Fibroblast of mammary gland (primary cell): ENCODE measurements at places on chromosomes 1 and 21.

- no peak for DNase-seq
These were observed 448.3 kb downstream of the PTPRC start for GRCh38 chr1:199087144-199087543.

DNA sequence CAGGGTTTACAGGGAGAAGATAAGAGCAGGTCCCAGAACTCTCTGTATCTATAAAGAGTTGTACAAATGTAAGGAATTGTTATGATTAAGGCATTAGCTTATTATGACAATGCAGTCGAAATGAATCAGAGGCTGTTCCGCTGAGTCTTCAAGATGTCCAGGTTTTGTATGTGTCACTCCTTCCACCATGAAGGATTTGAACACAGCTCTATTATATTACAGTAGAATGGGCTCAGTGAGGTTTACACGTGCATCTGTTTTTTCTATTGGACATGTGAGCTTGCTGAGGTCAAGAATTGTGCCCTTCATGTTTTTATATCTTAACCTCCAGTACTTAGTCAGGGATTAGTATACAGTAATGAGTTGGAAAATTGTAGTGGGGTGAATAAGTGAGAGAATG, 86.3 kb downstream of the MPZL1 start:
- DNase-seq, result peak; percentile 85

DNA sequence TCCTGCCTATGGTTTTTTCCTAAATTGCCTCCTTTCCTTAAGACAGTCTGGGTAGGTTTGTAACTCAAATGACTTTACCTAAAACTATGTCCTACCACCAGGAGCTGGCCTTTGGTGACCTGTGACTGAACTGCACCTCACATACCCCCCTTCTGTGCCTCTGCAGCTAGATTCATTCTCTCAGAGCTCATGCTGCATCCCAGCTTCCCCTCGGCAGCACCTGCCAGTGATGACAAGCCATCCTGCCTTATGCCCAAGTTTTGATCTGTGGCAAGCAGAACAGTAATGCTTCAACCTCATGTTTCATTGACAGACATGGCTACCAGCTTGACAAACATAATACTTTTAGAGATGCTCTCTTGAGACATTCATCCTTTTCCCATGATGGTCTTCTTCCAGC, 141.9 kb downstream of the TSEN15 start:
- DNase-seq, result no peak

DNA sequence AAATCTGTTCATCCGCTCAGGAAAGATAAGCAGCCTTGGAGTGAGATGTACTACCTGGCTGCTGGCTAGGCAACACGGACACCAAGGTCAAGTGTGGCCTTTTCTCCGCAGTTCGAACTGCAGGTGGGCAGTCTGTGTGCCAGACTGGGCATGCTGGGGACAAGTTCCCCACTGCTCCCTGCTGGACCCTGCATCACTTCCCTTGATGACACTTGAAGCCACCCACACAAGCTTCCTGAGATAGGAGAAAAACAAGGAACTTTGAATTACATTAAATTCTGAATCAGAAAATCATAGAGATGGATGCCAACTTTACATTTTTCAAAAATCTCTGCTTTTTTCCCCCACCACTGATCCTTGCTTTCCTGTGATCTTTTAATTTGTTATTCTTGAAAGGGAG, 38.3 kb downstream of the BEND5 start:
- no peak for DNase-seq

- DNase-seq, result peak; percentile 47
These were observed 11.8 kb upstream of the RPL5 start for GRCh38 chr1:92820024-92820423.

GRCh38 chr1:100883963-100884362, 10.7 kb downstream of the EXTL2 start:
- peak; percentile 66 for DNase-seq

- DNase-seq, result no peak
These were observed 47.7 kb downstream of the ST6GALNAC3 start for GRCh38 chr1:76122271-76122670.

DNA sequence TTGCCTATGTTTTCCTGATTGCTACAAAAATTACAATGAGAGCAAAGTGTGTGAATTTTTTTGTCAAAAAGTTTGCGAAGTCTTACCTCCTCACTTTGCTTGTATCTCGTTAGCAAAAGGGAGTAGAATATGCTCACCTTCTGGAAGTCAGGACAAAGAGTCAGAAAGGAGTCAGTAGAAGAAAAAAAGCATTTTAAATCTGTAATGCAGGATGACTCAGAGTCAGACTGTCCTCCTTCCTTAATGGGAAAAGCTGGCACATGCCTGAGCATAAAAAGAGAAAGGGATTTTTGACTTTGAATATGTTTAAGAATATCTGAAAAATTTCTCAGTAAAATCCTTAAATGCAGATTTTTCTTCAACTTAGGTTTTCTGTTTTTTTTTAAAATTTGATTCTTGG, 14.2 kb upstream of the VN1R5 start:
- DNase-seq, result peak; percentile 9

DNA sequence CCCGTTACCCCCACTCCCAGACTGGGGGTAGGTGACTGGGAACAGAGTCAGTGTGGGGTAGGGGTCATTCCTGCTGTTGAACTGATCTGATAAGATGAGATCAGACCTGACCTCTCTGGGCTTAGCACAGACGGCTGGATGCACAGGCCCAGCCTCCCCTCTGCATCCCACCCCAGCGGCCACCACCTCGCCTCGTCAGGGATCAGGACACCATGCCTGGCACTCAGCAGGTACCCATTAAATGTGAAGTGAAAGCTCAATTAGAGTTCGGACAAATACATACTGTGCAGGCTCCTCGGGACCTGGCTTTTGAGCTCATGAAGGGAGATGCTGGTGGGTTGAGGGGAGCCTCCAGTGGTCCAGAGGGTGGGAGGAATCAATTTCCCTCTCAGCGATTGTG, 15.7 kb downstream of the SOX13 start:
- no peak for DNase-seq

GRCh38 chr1:64836802-64837201, 91.9 kb downstream of the RAVER2 start:
- DNase-seq, result no peak

DNA sequence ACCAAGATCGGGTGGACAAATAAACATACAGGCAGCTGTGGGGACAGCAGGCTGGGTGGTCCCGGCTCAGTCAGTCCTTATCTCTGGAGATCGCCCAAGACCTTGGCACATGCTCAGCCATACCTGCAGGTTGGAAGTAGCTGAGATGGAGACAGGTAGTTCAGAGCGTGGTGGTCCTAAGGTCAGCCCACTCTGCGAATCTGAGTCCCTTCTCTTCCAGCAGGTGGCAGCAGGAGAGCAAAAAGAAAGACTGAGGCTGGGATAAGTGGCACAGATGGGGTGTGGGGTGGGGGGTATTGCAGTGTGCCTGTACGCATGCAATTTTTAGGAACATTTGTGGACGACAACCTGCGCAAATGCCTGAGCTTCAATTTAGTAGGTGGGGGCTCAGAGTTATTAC, 104.9 kb downstream of the TENT5C start:
- peak; percentile 12 for DNase-seq

DNA sequence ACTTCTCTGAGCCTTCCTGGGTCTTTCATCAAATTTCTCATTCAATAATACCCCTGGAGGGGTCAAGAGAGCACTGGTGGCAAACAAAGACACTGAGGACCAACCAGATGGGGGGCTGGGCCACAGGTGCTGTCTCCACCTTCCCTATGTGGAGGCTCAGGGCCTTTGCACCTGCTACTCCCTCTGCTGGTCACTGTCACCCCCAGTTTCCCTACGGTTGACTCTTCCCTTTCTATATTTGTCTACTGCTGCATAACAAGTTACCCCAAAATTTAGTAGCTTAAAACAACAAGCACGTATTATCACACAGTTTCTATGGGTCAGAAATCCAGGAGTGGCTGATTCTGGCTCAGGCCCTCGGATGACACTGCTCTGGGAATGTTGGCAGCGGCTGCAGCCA, 138.8 kb upstream of the RUNX3 start:
- DNase-seq, result no peak

GRCh38 chr1:185016880-185017279, 28.5 kb upstream of the RNF2 start:
- peak; percentile 63 for DNase-seq

DNA sequence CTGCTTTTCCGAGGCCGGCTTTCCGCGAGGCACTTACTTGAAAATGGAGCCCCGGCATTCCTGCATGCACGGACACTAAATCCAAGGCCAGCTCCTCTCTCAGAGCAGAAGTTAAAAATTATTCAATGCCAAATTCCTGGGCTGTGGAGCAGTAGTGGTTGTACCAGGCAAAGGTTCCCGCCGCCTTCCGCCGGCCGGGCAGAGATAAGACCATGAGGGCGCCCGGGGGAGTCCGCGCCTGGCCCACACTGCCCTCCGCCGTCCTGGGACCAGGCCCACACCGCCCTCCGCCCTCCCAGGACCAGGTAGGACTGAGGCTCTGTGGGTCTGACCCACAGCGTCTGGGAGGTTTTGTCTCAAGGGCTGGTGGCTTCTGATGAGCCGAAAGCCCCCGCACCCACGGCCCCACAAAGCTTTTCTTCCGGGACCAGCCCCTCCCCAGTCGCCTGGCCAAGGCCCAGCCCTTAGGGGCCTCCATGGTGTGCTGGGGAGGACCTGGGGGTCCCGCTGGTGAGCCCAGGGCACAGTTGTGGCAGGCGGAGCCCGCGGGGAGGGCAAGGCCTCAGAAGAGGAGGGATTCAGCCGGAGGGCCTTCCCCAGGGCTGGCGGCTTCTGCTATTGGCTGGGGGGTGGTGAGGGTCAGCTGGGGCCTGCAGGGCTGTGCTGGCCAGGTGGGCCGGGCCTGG, 12.7 kb upstream of the C1orf159 start:
- no peak for DNase-seq

GRCh38 chr1:203870245-203870644, 8.8 kb downstream of the SNRPE start:
- peak; percentile 25 for DNase-seq

DNA sequence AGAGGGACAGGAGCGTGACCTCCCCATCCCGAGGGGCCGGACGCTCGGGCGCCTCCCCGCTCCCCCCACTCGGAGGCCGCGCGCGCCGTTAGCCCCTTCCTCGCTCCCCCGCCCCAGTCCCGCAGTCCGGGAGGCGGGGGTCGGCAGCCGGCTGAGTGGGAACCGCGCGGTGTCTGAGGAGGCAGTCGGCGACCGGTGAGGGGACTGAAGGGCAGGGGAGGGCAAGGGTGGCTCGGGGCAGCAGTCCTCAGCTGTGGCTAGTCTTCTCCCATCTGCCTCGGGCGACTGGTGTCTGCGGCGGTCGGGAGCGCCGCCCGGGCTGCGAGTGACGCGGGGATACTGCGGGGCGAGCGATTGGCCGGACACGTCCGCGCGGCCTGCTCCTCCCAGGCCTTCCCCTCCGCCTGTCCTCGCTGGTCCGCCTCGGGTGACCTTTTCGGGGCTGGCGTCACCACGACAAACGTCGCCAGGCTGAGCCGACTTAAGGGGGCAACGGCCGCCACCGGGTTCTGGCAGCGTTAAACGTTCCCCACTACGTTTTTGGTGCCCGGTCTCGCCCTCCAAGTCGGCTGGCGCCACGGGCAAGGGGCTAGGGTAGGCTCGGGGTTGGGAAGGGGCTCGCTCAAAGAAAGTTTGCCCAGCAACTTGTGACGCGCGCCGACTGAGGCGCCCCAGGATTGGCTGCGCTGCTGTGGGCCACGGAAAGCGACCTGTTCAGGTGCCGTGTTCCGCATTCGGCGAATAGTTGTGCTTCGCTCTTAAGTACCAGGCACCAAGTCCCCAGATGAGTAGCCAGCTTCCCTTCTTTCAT, 538 bp downstream of the ZNF672 start:
- peak; percentile 82 for DNase-seq

DNA sequence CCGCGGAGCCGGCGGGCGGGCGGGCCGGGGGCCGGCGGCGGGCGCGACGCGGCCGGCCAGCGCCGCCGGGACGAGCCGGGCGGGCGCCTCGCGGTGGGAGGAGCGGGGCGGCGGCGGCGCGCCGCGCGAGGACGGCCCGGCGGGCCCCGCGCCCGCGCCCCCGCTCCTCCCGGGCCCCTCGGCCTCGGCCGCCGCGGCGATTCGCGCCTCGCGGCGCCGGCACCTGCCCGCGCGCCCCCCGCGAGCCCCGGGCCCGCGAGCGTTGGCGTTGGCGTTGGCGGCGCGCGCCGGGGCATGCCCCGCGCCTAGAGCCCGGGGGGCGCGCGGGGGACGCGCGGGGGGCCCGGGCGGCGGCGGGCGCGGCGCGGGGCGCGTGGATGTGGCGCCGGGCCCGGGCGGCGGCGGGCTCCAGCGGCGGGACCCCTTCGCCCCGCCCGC, at the start of gene SKI:
TSS of gene SKI (plus strand) at position 163 of the 438 bp plus-strand sequence. CDS start 448 bp downstream, outside the sequence.
- DNase-seq, result no peak

GRCh38 chr1:15180945-15181523, 27.5 kb downstream of the TMEM51 start:
- DNase-seq, result no peak

- no peak for DNase-seq
These were observed 711.7 kb upstream of the PTBP2 start for GRCh38 chr1:96009831-96010434.

GRCh38 chr1:145792484-145792883, 31.4 kb downstream of the RNF115 start:
- no peak for DNase-seq

GRCh38 chr1:19339214-19339861, 27.2 kb downstream of the SLC66A1 start:
- DNase-seq, result no peak

DNA sequence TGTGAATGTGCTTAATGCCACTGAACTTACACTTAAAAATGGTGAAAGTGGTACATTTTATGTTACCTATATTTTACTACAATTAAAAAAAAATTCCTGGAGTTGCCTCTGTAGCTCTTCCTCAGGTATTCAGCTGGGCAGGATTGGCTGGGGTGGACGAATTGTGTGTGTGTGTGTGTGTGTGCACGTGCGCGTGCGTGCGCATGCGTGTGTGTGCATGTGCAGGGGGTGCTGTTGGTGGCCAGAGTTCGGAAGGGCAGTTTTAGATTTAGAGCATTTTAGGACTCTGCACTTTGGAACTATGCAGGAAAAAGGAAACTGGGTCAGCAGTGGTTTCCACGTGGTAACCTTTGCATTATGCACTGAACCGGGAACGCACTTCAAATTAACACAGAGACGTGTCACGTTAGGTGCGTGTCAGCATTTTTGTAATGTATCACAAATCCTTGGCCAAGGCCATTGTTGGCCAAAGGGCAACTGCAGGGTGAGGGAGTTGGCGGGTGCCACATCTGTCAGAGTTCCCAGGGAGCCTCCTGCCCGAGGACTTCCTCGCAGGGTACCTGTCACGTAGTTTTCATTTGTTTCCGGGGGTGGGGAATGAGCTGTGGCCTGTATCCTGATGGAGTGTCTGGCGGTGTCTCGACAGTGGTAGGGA, 312.8 kb downstream of the CAMTA1 start:
- DNase-seq, result no peak

DNA sequence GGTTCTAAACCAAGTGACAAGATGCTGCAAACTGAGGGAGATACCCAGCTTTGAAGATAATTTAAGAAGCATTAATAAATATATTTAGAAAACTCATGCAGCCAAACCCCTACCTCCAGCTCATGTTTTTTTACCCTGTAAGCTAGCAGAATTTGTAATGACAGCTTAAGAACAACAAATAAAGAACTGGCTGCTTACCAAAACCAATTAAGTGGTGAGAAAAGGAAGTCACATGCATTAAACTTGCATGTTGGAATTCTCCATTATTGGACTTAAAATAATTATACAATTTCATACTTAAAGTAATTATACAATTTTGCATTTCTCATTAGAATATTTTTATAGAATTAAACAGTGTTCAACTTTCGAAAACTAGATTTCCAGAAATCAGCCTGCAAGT, 75.6 kb upstream of the CNIH3 start:
- no peak for DNase-seq
